ENCODE measurements at places on chromosomes 11 and 22.
A peak's percentile ranks its signal among the peaks of the same experiment; 100 is the strongest.

DNA sequence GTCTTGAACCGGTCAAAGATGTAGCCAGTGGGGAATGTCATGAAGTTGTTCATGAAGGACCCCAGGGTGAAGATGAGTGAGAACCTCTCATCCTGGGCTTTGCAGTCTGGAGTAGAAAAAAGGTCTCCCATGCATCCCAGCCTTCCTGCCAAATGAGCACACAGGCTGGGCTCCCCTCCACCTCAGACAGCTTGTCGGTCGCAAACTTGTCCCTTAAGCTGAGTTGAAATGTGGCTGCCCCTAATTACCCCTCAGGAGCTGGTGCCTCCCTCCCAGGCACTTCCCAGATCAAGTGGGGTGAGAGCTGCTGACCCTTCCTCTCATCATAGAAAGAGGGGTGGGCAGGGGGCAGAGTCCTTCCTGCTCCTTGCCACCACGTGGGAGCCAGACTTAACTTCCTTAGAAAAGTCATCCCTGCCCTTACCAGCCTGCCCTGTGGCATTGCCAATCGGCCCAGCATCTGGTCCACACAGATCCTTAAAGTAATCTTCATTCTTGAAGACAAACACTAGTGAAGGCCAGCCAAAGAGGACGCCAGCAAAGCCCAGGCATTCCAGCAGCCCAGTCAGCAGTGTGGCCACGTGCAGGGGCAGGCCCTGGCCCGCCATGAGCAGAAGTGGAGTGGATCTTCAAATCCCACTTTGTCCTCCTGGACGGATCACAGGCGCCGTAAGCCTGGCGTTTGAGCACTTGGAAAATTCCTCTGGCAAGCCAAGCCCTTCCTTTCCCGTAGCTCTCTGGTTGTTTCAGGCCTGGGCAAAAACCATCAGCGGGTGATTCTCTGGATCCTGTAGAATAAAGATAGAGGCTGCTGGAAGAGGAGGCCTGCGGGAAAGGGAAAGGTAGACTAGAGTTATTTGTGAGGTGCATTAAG, 1.1 kb downstream of the SLC43A3 start:
- no peak for DNase-seq

DNA sequence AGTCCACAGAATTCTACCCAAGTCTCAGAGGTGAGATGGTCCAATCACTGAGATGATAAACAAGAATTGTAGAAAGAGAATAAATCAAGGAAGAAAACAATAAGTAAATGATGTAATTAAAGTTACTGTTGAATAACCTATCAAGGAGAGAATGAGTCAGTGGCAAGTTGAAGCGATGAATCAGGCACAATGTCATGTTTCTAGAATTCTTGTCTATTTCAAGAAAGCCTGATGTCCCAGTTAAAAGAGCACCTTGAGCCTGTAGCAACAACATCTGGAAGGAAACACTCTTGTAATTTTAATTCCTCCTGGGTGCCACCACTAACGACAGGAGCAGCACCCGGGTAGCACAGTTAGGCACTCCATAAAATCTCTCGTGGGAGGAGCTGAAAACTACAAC, 67.9 kb upstream of the SLC35C1 start:
- no peak for DNase-seq

- no peak for DNase-seq
These were observed 10.8 kb downstream of the DNAL4 start for GRCh38 chr22:38783095-38783615.

DNA sequence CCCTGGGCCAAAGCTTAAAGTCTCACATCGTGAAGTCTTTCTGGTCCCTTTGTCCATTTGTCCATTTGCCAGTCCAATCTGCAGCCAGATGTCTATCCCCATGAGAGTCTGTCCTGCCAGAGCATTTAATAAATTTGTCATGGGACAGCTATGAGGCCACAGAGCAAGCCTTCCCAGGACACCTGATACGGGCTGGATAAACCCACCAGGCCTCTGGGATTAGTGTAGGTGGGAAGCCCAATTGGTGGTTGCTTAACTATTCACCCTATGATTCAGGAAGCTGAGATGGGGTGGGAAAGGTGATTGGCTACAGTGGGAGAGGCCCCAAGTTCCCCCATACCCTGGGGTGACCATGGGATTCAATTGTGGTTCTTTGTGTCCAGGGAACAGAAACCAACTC, 39.9 kb downstream of the MYEOV start:
- DNase-seq, result no peak

DNA sequence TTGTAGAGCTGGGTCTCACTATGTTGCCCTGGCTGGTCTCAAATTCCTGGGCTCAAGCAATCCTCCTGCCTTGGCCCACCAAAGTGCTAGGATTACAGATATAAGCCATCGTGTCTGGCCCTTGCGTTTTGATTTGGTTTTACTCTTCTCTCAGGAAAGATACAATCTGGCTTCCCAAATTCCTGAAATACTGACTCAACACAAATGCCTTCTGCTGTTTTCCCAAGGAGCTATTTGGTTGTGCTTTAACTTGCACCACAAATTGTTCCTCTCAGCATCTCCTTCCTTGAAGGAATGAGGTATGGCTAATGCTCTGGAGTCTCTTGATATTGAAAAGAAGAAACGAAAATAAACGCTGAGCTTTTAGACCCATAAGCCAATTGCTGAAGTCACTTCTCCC, 110.0 kb upstream of the PAX6 start:
- no peak for DNase-seq

DNA sequence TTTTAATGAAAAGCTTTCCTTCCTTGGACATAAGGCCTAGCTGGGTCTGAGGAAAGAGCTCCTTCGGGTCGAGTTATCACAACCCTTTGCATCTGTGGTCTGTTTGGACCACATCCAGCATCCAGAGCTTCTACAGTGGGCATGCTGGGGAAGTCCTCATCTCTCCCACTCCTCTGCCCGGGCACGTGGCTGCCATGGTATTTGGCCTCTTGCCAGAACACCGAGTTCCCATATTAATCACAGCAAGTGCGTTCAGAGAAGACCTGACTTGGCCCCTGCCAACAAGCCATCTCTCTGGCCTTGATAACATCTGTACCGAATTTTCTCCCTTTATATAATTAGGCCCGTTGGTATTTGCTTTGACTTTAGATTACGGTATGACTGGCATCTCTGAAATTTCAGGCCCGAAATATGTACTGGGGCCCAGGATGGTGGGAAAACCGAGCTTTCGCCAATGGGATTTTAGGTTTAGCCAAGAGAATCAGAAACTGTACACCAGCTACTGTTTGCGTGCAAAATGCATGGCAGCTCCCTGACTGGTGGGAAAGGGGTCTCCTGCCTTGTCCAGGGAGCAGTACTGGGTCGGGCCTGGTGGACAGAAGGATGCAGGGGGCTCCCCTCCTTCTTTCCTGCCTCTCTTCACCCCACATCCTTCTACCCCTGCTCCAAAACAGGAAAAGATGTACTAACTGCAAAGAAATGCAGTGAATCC, 90.0 kb downstream of the MICAL2 start:
- DNase-seq, result no peak

DNA sequence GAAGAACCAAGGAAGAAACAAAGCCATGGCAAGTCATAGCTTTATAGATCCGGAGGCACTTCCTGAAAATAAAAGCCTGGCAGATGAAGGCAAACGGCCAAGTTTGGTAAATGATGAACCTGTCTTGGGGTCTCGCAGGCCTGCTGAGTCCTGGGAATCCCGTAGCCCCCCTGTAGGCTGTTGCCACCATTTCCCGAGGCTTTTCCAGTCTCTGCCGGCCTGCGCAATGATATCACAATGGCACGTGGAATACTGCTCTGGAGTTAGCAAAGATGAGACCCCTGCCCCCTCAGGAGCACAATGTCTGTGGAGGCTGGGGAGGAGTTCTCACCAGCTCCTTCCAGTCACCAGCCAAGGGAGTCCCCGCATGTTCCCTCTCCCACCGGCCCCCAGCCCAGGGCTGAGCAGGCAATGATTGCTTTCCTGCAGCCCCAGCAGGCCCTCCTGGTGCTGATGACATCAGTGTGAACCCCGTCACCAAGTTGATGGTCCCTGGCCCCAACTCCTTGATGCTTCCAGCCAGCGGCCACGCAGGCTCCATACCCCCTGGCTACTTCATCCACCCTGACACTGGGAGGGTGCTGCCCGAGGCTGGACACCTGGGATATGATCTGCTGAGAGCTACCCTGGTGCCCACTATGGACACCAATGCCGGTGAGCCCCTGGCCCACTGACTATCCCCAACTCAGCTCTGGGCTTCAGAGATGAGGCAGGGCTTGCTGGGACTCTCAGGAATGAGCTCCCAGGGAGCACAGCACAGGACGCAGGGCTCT, 55.9 kb downstream of the BTG4 start:
- DNase-seq, result no peak

DNA sequence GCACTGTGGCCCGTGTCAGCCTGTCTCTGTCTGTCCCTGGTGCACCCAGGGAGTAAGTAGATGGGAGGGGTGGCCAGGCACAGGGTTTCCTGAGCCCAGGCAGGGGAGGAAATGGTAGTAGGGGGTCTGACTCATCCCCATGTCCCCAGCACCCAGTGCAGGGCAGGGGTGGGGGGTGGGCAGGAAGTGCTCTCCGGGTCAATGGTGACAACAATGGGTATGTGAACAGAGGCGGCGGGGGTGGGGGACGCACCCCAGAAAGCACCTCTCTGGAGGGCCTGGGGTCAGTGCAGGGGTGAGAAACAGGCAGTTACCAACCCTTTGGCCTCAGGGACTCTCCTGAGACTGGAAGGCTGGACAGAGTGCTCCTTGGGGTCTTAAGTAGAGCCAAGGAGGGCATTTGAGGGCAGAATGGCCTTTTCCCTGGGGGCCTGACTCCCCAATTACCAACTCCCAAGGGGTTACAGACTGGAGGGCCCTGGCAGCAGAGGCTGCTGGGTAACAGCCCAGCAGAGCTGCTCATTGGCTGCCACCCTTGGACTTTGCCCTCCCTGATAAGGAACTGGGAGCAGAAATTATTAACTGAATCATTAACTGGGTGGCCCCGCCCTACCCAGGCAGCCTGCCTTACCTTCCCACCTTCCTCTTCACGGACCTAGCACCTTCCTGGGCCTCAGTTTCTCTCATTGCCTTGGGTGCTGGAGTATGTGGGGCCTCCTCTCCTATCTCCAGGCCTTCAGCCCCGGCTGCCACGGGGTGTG, 4.2 kb downstream of the MYRF start:
- peak; percentile 90 for DNase-seq

GRCh38 chr11:10813945-10814344, 5.2 kb upstream of the EIF4G2 start:
- no peak for DNase-seq

DNA sequence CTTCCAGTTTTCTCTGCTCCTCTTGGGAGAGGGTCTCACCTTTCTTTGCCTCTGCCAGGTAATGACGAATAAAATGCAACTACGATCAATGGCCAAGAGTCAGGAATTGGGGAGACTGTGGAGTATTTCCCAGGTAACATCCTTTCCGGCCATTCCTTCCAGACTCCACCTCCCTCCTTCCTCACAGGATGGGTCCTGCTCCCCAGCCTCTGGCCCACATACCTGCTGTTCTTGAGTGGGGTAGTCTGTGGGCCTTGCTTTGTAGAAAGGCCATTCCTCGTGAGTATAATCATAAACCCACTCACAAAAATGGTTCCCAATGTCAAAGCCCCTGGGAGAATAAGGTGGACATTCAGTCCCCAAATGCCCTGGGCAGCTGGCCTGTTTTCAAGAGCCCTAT, 1.5 kb upstream of the CPT1B start:
- no peak for DNase-seq

- DNase-seq, result no peak
These were observed 24.0 kb upstream of the LMO1 start for GRCh38 chr11:8287703-8288102.

DNA sequence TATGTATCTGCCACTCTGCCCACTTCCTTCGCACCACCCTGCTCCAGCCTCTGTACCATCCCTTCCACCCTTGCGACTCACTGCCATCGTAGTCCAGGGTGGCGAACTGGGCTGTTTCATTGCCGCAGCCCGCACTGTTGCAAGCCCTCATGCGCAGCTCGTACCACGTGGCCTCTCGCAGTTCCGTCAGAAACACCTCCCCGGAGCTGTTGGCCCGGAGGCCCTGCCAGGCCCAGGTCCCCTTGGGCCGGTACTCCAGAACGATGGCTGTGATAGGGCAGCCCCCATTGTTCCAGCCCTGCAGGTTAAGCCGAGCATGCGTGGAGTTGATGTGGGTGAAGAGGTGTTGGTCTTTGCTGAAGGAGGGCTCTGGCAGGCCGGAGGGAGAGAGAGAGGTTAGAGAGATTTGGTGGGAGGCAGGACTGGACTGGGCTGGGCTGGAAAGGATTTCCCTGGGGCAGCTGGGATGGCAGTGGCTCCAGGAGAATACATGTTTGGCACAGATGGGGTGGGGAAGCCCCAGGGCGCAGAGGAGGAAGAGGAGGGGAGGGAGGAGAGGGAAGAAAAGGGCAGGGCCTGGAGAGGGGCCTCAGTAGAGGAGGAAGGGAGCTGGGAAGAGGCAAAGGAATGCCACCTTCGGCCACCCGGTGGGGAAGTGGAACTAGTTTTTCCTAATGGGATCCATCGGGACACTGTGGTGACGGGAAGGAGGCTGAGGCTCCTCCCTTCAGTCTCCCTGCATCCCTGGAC, 109.6 kb downstream of the CEP164 start:
- no peak for DNase-seq

DNA sequence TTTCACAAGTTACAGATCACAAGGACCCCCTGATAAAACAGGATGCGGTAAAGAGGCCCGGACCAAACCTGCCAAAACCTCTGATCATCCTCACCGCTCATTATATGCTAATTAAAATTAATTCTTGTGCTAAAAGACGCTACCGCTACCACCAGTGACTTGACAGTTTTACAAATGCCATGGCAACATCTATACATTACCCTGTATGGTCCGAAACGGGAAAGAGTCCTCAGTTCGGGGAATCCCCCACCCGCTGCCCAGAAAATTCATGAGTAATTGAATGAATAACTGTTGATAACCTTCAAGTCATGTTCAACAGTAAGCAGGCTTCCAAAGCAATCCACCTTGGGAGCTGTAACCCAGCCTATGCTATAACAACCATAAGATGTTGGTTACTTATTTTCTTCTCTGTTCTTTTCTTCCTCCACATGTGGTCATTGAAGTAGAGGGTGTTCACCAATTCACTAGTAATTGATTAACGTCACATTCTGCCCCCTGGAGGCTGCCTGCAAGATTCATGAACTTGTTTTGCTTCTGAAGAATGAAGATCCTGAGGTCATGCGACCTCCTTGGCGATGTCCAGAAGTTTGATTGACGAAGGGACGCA, 20.6 kb downstream of the APOBEC3H start:
- DNase-seq, result peak; percentile 30

- DNase-seq, result no peak
These were observed 43.8 kb upstream of the BLID start for GRCh38 chr11:122159861-122160260.

DNA sequence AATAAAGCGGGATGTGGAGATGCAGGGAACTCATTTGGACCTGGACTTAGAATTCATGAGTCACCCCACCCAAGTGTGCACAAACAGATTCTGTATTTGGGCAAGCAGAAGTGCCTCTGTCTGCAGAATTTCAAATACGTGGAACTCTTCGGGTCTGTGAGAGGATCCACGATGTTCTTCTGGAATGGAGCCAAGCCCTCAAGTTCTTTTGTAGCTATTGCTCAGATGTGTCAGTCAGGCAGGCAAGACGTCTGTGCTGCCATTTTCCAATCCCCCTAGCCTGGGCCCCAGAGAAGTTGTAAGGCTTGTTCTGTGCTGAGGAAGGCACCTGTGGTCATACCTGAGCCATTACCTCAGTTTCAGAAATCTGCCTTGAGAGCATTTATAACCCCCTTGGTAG, 132.8 kb upstream of the RASSF10 start:
- no peak for DNase-seq

Measured in NCI-H1436 (cell line).